ENCODE measurements at places on chromosomes 2 and 18.

GRCh38 chr2:33782395-33783230 is 183.5 kb upstream of the FAM98A start:
- no peak for DNase-seq

GRCh38 chr2:201018636-201019035 is 52.8 kb downstream of the HYCC2 start:
- no peak for DNase-seq

DNA sequence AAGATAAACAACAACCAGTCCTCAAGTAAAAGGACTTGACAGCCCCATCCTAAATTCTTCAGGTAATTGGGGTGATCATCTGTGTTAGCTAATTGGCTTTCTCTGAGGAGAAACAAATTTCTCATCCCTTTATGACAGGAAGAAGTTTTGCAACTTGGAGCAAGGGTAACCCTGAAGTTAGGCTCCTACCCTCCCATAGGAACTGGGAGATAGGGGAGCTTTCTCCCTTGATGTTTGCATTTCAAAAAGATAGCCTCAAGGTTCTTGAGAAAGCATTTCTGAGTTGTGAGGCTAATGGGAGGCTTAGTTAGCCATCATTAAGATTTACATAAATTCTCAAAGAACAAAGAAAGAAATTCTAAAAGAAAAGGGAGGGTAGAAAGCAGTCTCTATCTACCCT is 95.4 kb downstream of the MAP2 start:
- DNase-seq = no peak

GRCh38 chr2:151410485-151410834 is 758 bp downstream of the RIF1 start:
- no peak for DNase-seq

GRCh38 chr2:88010136-88010535 is 6.2 kb downstream of the RNU2-63P start:
- no peak for DNase-seq

DNA sequence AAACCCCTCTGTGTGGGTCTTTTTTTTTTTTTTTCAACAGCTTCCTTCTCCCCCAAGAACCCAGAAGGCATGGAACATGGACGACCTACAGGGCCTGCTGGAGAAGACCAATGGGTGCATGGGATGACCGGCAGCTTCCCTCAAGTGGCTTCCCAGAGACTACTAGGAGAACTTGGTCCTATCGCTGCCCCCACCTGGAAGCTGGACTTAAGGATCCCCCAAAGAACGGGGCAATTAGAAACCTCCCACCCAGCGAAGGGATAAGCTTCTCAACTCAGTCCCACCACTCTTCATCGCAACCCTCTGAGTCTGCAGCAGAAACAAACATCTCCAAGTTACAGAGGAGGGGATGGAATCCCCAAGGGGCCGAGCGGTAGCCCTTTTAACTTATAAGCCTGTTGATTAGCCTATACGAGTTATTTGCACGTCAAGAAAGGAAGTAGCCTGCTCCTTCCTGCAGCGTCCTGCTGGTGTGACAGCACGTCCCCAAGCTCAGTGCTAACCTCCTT is 1.4 kb downstream of the ACTR1B start:
- DNase-seq = no peak

GRCh38 chr2:203025592-203025991 is 10.9 kb downstream of the NBEAL1 start:
- no peak for DNase-seq

GRCh38 chr2:101255501-101255900 is 2.8 kb downstream of the CNOT11 start:
- DNase-seq = no peak

DNA sequence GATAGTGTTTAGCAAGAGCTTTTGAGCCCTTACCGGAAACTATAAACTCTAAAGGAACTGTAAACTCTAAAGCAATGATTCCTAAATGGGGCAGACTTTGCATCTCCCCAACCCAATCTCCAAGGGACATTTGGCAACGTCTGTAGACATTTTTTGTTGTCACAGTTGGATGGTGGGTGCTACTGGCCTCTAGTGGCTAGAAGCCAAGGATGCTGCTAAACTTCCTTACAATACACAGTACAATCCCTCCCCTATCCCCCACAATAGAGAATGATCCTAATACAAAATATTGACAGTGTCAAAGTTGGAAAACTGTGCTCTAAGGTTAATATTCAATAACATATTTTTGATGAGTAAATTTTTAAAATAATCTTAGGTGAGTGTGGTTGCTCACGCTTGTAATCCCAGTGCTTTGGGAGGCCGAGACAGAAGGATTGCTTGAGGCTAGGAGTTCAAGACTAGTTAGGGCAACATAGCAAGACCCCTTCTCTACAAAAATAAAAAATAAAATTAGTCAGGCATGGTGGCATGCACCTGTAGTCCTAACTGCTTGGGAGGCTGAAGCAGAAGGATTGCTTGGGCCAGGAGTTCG is 66.7 kb downstream of the PTPN4 start:
- no peak for DNase-seq

GRCh38 chr2:54723996-54724559 is 616 bp downstream of the EML6 start:
- DNase-seq = no peak

DNA sequence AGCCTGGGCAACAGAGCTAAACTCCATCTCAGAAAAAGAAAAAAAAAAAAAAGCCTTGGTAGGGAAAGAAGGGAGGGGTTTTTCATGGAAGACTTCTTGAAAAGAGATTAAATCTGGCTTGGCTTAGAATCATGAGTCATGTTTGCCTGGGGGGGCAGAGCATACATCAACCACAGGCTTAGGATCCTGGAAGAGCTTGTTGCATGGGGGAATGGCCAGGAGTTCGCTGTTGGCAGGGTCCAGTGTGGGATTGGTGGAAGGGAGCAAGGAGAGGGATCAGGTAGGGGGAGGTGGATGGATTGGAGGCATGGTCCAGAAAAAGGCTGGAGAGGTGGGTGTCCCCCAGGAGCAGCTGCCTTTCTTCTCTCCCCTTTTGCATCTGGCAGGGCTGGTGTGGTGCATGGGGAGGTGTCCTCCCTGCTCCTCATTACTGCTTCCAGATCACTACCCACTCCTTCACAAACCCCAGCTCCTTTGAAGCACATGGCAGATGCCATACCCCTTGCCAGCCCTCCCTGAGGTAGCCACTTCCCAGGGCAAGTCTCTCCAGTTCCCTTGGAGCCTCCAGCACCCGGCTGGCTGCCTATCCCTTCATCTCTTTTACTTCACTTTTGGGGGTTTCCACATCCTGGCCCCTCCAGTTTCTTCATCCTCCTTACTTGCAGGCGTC is 2.5 kb downstream of the ARMC9 start:
- no peak for DNase-seq

Data from stimulated activated CD8-positive, alpha-beta memory T cell treated with anti-CD3 and anti-CD28 coated beads, Interleukin-7, amount 100 ng/mL, for 1 hour (primary cell).